Stimulated activated CD8-positive, alpha-beta memory T cell treated with anti-CD3 and anti-CD28 coated beads, Interleukin-4, amount 100 ng/mL, for 1 hour (primary cell): ENCODE measurements at places on chromosomes 1 and 21.

DNA sequence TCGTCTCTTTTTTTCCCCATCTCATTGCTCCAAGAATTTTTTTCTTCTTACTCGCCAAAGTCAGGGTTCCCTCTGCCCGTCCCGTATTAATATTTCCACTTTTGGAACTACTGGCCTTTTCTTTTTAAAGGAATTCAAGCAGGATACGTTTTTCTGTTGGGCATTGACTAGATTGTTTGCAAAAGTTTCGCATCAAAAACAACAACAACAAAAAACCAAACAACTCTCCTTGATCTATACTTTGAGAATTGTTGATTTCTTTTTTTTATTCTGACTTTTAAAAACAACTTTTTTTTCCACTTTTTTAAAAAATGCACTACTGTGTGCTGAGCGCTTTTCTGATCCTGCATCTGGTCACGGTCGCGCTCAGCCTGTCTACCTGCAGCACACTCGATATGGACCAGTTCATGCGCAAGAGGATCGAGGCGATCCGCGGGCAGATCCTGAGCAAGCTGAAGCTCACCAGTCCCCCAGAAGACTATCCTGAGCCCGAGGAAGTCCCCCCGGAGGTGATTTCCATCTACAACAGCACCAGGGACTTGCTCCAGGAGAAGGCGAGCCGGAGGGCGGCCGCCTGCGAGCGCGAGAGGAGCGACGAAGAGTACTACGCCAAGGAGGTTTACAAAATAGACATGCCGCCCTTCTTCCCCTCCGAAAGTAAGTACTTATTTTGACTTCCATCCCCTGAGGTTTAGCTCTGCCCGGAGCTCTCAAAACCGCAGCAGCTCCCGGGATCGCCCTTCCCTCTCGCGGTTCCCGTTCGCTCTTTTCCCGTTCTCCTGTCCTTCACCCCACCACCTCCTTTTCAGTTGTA, 1.5 kb downstream of the TGFB2 start:
- DNase-seq: no peak

- no peak for DNase-seq
Observed at GRCh38 chr21:26659182-26659581, 86.1 kb upstream of the CYYR1 start.

GRCh38 chr1:70143048-70143659, 62.2 kb downstream of the LRRC40 start:
- no peak for DNase-seq

GRCh38 chr21:42627527-42628289, 25.7 kb upstream of the PDE9A start:
- no peak for DNase-seq

GRCh38 chr1:68121536-68121935, 71.1 kb upstream of the DIRAS3 start:
- DNase-seq: no peak

- no peak for DNase-seq
Observed at GRCh38 chr1:226986496-226987178, 46.5 kb downstream of the COQ8A start.
